Stimulated activated CD8-positive, alpha-beta memory T cell treated with anti-CD3 and anti-CD28 coated beads, Interleukin-4, amount 100 ng/mL, for 4 hours (primary cell): ENCODE measurements at places on chromosomes 6 and 20.

DNA sequence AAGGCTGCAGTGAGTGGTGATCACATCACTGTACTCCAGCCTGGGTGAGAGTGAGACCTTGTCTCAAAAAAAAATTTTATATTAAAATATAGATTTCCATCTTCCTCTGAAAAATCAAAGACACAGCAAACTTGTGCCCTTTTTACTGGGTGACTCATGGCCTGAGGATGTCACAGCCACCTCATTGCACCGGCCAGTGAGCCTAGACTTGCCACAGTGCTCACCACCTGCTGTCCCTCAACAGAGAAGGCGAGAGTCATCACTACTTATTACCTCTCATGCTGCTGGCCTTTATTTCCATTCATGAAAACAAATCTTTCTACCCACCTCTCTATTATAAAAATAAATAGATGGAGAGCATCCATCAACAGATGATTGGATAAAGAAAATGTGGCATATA, 295.8 kb downstream of the PREX1 start:
- DNase-seq: no peak

DNA sequence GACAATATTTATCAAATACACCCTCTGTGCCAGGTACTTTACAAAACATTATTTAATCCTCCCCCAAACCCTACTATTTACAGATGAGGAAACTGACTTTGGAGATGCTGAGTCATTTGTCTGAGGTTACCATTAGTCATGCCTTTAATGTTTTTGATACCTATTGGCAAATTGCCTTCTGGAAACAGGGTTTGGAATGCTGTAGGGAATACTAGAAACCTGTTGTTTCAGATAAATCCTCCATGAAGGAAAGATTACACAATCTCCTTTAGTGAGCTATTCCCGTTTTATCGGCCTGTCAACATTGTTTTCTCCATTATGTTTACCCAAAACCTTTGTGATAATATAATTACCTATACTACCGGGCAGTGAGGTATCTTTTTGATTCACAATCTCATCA, 93.6 kb upstream of the ADGRF1 start:
- DNase-seq: no peak

GRCh38 chr20:6671829-6672228, 95.7 kb upstream of the BMP2 start:
- DNase-seq: no peak

DNA sequence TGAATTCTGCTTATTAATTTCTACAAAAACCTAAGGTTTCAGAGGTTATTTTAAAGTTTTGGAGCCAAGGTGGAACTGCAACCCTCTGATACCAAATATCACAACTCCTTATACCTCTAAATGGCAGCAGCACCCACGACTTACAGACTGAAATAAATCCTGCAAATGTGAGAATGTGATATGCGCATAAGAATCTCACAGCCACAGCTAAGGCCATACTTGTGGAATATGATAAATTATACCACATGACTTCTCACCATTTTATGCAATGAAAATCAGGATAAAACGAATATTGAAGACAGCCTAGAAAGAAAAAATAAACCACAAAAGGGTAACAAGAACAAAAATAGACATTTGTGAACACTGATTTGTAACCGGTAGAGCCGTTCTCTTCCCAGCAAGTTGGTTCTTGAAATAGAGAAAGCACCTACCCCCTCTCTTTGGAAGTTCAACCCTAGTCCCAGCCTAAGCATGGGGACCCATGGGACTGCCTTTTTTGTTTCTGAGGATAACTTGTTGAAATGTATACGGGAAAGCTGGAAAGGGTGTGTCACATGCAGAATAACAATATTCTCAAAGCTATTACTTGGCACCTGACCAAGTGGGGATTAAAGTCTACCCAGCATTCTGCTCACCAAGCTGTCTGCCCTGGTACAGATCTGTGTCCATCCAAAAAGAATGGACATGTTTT, 47.1 kb upstream of the MCM9 start:
- DNase-seq: no peak

- DNase-seq: no peak
These were observed 20.7 kb upstream of the DCDC2 start for GRCh38 chr6:24378473-24379097.

- peak; percentile 50 for DNase-seq
These were observed 147.8 kb upstream of the RALGAPA2 start for GRCh38 chr20:20860078-20860806.

DNA sequence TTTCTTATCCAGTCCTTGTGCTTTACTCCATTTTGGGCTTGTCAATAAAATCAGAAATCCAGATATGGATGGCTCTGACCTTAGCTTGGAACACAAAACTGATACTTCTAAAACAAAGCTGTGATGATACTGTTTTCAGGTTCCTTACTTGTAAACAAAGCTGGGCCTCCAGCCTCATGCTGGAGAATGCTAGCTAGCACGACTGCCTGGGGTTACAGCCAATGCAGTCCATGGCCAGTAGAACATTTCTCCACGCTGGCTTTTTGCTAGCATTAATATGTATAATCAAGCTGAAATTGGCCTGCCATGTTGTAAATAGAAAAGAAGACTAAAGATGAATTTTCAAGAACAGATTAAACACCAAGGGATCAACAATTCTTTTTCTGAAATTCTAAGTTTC, 63.9 kb downstream of the MTHFD1L start:
- DNase-seq: no peak

GRCh38 chr6:154239392-154239791, 117.2 kb downstream of the IPCEF1 start:
- no peak for DNase-seq

- no peak for DNase-seq
These were observed 4.5 kb downstream of the TMEM14A start for GRCh38 chr6:52675372-52675771.

- no peak for DNase-seq
These were observed 66.8 kb upstream of the RSPO3 start for GRCh38 chr6:127051571-127052260.

GRCh38 chr6:118186672-118187567, 279.9 kb downstream of the SLC35F1 start:
- no peak for DNase-seq

- no peak for DNase-seq
These were observed 32.7 kb downstream of the TRDN start for GRCh38 chr6:123604067-123604466.

DNA sequence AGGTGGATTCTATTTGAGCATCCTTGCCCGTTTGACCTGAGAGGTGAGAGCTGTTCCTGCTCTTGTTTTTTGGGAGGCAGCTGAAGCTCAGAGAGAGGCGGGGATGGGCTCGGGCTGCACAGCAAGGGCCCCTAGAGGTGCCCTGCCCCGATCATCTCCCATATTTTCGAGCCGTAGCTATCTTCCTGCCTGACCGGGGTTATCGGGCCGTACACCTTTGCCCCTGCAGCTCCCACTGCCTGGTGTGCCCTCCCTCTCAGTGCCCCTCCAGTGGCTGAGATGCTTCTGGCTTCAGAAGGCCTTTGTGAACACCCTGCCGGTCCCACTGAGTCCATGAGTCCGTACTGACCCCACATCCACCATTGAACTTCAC, 6.7 kb downstream of the SRC start:
- DNase-seq: no peak

GRCh38 chr6:64683682-64684081, 1023.3 kb downstream of the EYS start:
- no peak for DNase-seq

DNA sequence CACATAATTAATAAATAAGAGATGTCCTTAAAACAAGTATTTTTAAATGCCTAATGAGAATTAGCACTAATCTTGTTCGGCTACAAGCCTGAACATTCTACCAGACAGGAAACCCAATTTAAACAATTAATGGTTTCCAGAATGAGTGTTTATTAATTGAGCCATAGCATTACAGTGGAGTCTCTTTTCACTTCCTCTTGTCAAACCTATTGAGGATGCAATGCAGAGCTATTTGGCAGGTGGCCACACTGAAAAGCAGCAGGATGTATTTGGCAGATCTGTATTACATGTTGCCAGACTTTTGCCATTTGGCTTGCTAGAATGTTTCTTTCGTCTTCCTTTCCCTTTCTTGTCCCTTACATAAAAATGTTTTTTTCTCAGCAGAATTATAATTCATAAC, 475.2 kb upstream of the MARCKS start:
- DNase-seq: no peak

DNA sequence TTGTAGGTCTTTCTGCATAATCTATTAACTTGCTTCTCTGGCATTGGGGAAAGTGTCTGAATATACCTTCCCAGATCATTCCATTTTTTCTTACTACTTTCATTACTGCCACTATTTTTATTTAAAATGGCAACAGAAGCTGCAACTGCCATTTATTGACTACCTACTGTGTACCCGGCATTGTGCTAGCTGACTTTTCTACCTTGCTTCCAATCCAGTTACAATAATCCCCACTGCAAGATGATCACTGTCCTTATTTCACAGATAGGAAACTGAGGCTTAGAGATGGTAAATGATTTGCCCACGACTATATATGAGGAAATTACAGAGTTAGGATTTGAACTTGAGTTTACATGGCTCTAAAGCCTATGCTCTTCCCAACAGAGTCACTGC, 129.0 kb downstream of the MAP3K7 start:
- DNase-seq: no peak

- DNase-seq: no peak
These were observed 1289.1 kb upstream of the ADGRB3 start for GRCh38 chr6:67345946-67346345.

DNA sequence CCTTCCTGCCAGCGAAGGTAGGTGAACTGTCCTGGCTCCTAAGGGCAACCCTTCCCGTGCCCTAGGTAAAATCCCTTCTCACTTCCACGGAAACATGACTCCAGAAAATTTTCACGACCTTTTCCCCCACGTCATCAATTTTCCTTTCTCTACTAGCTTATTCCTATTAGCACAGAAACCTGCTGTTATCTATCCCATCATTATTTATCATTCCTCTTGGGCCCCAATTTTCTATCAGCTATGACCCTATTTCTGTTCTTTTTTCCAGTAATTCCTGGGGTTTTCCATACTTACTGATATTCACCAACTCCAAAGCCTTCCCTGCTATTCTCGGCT, 23.8 kb upstream of the GCM1 start:
- no peak for DNase-seq

DNA sequence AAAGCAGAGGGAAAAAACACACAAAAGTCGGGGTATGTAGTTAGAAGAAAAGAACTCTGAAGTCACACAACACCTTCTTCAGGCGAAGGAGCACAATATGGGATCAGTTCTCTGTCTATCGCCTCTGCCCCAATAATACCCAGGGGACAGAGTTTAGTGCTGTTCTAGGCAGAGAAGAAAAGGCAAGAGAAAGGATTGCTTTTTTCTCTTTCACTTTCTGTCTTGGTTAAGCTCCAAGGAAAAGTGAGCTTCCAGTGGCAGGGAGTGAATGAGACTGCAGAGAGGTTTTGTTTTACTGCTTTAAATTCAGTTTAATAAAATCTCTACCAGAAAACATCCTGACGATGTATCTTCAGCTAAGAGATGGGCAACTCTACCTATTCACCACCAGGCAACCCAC, 86.6 kb upstream of the STXBP5 start:
- no peak for DNase-seq

DNA sequence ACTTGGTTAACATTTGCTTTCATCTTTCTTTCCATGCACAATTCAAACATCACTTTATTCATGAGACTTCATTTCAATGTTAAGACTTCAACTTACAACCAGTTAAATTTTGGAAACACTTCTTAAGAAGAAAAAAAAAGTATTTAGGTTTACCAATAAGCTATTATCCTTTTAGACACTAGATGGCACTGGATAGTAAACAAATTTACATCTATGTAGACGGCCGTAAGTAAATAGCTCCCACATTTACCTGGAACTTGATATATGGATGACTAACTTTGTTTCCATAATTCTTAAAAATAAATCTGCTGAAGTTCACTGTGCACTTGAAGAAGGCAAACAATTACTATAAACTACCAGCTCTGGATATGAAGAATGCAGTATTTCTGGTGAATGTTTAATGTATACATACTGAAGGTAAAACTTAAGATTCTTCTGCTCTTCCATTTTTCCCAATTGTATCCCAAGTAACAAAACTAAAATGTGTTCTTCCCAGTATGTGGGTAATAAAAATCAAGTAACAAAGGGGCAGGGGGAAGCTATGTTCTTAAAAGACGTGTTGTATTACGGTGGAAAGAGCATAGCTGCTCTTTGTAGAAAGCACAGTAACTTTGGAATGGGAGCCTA, 130.6 kb upstream of the C6orf118 start:
- DNase-seq: no peak

DNA sequence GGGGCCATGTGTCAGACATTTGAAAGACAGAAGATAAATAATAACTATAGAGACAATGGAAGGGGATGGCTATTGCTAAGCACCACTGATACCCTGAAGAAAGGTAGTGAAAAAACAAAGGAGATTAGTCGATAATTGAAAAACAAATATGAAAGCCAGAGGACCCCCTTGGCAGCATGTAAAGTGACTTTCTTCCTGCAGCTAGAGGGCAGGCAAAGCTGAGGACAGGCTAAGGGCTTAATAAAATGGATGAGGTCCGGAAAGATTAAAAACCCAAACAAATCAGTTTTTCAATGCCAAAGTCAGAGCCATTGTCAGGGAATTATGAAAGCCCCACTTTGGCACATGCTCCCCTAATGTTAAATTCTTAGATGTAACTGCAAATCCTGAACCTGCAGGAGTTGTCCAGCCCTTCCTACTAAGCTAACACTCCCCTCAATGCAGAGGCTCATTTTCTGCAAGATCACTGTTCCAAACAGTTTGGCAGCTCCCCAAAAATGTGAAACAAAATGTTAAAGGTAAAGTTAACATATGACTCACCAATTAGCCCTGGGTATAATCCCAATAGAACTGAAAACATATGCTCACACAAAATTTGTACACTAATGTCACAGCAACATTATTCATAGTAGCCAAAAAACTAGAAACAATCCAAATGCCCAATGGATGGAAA, 1177.9 kb downstream of the GRIK2 start:
- DNase-seq: no peak
